Caco-2 (cell line): ENCODE measurements at places on chromosomes 16 and 17. TPM values are rescaled to one million over a fixed set of nuclear protein-coding genes. Genes with fewer than 3 reads are reported as not detected.
A peak's percentile ranks its signal among the peaks of the same experiment; 100 is the strongest.

Gene C16orf89
- total RNA-seq, result not detected in 2 replicates

DNA sequence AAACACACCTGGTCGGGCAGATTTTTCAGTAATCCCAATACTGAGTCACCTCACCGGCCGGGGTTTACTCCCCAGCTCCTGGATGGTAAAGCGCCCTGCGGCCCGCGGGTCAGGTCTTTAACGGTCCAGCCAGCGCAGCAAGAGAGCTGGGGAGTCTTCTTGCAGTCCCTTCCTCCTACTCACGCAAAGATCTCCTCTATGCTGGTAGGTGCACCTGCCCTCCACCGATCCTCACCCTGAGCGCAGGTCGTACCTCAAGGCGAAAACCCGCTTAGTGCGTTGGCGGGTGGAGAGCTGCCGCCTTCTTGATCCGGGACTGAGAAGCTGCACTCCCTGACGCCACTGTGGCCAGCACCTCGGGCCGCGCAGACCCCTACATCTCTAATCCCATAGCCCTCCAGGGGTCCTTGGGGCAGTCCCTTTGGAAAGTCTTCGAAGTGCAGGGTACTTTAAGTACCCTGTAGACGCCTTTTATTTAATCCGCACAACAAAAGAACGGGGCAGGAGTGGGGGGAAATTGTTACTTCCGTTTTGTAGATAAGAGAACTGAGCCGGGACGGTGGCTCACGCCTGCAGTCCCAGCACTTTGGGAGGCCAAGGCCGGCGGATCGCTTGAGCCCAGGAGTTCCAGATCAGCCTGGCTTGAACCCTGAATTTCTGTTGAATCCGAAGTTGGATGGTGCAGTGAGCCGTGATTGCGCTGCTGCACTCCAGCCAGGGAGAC lies 10.4 kb upstream of the HOXB13 start:
- DNase-seq, result peak; percentile 62

Gene GRIN2C
- 4.8 and 5.2 TPM in 2 replicates for total RNA-seq

DNA sequence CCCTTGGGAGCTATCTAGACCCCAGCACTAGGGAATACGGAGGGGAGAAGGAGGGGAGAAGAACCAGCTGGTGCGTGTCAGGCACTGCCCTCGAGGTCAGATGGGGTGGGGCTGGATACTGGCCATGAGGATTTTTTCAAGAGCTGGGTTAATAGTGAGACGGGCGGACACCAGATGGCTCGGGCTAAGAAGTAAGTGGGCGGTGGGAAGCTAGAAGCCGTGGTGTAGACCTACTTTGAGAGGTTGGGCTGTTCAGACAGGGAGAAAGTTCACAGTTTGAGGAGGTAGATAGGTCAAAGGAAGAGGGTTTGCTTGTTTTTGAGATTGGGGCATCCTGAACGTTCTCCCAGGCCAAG lies 303.8 kb downstream of the SEC14L1 start:
- DNase-seq, result no peak

DNA sequence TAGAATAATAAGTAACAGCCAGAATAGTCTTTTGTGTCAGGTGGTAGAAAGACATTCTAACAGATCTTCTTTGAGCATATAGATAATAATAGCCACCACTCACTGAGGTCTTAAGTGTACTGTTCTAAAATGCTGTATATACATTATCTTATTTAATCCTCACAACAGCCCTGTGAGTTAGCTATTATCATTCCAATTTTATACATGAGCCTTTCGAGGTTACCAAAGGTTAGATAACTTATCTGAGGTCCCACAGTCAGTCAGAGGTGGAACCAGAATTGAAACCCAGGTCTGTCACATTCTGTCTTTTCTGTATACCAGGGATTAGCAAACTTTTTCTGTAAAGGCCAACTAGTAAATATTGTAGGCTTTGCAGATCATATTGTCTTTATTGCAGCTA lies 23.2 kb downstream of the REXO5 start:
- DNase-seq, result no peak

Gene TP53TG3D
- not detected in 2 replicates for total RNA-seq

DNA sequence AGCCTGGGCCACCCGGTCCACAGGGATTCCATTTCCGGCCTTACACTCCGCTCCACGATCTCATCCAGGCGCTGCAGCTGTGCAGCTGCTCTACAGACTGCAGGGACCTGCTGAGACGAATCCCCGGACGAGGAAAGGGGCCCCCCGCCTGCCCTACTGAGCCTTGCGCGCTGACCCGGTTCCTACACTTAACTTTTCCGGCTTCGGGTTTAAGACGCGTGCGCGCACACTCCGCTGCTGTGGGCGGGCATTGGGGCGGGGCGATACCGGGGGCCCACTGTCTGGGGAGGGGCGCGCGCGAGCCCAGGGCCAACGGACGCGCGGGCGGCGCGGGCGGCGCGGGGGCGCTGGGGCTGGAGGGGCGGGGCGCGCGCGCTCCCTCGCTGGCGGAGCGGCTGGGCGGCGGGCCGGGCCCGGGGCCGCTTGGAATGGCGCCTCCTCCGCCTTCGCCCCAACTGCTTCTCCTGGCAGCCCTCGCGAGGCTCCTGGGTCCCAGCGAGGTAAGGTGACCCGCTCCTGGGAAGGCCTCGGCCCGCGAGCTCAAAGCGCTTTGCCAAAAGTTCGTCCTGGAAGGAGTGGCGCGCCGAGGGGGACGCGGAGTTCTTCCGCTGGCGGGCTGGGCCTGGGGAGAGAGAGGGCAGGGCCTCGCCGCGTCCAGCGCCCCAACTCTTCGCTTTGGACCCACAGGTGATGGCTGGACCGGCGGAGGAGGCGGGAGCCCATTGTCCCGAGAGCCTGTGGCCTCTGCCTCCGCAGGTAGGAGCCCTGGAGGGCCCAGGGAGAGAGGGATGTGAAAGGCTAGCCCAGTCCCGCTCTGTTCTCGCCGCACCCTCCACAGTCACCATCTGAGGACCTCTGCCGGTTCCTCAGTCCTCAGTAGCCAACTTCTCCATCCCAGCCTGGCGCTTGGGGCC lies at the start of gene TP53I13:
Gene TP53I13 (plus strand): TSS at position 371 of the 914 bp plus-strand sequence. CDS start 58 bp downstream, at position 429.
- DNase-seq, result peak; percentile 93

DNA sequence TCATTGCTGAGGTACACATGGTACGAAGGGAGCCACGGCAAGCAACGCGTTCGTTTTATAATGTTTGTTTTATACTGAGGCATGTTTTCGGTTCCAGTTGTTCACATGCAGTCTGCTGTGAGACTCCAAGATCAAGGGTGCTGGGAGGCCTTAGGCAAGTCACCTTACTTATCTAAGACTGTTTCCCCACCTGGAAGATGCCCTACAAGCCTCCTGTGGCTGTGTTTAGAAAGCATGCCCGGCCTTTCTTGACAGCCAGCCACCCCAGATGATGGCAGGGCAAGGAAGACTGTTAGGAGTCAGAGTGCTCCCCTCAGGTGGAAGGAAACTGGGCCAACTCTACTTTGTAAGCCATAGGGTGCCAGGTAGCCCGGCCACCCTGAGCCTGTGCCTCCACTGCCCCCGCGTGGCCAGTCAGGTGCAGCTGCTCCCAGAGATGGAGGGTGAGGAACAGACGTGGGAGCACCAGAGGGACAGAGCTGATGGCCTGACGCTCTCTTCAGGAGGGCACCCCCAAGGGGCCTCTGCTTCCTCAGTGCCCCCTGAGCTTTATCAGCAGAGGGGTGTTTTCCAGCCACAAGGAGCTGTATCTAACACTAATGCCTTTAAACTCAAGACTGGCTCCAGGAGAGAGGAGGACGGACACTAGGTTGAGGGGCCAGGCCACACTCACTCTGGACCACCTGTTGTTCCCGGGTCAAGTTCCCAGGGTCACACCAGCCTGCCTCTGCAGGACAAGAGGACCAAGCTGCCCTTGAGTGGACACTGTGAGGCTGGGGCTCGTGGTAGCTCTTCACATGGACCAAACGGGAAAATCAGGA lies 5.4 kb downstream of the NAT9 start:
- peak; percentile 89 for DNase-seq

DNA sequence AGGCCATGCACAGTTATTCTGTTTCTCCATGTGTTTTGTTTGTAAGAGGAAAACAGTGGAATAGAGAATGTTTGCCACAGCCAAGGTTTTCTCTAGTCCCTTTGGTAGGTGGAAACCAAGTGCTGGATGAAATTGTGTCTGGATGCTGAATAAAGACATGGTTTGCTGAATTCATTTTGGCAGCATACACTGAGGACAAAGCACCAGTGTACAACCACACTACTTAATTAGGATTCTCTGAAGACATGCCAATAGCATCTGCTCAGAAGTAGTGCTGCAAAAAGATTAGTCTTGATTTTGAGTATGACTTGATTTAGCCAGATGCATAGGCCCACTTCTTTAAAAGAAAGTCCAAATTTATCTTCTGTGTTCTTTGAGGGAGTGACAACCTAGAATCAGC lies 230.5 kb upstream of the CACNG5 start:
- DNase-seq, result no peak

DNA sequence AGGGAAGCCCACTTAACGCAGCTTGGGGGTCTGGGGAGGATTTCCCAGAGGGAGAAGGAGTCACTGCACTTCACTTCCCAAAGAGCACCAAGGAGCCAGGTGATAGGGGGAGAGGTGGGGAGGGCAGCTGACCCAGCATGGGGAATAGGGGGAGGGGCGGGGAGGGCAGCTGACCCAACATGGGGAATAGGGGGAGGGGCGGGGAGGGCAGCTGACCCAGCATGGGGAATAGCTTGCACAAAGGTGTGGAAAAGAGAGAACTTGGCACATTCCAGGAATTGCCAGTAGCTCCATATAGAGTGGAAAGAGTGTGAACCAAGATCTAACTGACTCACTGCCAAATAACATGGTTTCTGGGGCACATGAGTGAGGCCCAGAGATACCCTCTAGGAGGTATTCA lies 110.3 kb downstream of the CCT6B start:
- no peak for DNase-seq

DNA sequence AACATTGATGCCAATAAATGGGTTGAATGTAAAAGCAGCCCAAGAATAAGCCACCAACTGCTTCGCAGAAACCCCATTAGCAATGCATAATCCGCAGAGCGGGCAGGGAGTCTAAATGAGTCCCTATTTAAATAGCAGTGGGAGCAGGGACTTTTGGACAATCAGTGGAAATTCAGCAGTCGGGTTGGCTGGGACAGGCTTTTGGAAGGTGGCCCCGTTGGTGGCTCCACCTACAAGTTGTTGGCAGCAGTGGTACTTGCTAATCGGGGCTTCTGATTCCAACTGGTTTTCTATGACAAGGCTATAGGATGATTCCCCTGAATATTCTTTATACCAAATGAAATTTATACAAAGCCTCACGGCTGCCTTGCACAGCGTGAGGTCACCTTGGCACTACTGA lies 86.3 kb downstream of the WDR59 start:
- DNase-seq, result no peak

Gene MAPT
- 0.60 and 0.95 TPM in 2 replicates for total RNA-seq

Gene FA2H
- 20.1 and 21.3 TPM in 2 replicates for total RNA-seq

DNA sequence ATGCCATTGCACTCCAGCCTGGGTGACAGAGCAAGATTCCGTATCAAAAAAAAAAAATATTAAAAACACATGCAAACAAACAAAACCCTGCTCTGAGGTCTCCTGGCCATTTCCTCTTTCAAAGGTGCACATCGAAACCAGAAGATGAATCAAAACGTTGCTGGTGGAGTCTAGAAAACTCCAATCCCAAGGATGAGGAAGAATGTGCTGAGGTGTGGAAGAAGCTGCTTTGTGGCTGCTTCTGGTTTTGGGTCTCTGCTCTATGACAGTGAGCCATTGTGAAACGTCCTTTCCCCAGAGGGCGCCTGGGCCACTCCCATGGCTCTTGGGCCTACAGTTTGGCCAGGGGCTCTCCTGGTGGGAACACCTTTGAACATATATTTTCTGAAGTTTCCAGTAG lies 112.6 kb downstream of the IRF8 start:
- peak; percentile 7 for DNase-seq

GRCh38 chr17:34261568-34262337 lies 6.7 kb downstream of the CCL2 start:
- DNase-seq, result no peak

DNA sequence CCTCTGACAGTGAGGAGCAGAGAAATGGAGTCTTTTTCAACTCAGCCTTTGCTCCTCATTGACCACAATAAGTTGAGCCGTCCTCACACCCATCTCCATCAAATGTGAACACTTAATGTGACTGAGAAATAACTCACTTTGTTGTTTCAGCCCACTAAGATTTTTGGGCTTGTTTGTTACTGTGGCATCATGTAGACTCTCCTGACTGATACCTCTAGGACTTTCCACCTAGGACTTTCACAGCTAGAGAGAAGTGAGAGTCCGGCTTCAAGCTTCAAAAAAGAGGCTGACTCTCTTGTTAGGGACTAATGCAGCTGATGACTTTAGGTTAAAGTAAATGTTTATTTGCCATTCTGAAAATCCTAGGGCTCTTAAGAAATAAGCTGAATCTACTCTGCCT lies 435.0 kb downstream of the TMEM114 start:
- no peak for DNase-seq

DNA sequence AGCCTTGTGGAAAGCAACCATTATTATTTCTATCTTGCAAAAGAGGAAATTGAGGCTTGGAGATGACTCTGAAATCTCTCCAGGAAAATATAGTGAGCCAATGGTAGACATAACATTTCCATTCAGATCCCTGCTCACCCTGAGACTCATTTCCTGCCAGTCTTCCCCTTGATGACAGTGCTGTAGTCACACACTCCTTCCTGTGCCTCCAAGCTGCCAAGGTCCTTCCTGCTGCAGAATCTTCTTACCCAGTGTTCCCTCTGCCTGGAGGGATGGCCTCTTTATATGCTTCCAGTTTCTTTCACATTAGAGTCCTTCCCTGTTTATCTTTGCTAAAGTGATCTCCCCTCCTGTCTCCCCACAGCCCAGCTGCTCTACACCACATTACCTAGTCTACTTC lies 648.1 kb downstream of the TOX3 start:
- no peak for DNase-seq

Gene CHAD
- not detected in 2 replicates for total RNA-seq

GRCh38 chr17:10798332-10798749 lies 5.6 kb downstream of the TMEM238L start:
- DNase-seq, result no peak

DNA sequence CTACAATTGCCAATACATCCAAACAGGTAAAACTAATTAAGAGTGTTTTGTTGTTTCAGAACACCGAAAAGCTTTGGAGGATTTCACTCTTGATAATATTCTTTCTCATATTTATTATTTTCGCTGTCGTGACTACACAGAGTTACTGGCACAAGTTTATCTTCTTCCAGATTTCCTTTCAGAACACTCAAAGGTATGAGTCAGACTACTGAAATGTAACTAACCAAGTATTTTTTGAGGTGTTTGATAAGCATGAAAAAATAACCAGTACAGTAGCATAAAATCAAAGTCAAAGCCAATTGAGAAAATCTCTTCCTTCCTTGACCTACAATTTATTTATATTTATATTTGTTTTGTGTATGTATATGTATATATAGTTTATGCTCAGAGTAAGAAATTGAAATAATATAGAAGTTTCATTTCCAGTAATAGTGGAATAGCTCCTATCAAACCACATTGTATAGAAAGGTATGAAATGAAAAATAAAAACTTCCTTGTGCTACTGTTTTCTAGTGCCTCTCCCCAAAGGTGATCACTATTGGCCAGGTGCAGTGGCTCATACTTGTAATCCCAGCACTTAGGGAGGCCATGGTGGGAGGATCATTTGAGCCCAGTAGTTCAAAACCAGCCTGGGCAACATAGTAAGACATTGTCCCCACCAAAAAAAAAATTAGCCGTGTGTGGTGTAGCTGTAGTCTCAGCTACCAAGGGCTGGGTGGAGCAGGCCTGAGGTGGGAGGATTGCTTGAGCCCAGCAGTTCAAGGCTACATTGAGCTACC lies 10.9 kb downstream of the RAD51C start:
- no peak for DNase-seq

Gene FXR2
- total RNA-seq, result 20.5 and 25.3 TPM in 2 replicates
